ENCODE measurements at places on chromosomes 3 and 15. TPM values are rescaled to one million over a fixed set of nuclear protein-coding genes. Genes with fewer than 3 reads are reported as not detected.

Gene MAPKAPK3
- polyA plus RNA-seq: 18.3 TPM

Gene RPL15
- polyA plus RNA-seq: 3,412 TPM

Gene CACNA2D3
- polyA plus RNA-seq: 1.8 TPM

Gene HEG1
- 4.9 TPM for polyA plus RNA-seq

DNA sequence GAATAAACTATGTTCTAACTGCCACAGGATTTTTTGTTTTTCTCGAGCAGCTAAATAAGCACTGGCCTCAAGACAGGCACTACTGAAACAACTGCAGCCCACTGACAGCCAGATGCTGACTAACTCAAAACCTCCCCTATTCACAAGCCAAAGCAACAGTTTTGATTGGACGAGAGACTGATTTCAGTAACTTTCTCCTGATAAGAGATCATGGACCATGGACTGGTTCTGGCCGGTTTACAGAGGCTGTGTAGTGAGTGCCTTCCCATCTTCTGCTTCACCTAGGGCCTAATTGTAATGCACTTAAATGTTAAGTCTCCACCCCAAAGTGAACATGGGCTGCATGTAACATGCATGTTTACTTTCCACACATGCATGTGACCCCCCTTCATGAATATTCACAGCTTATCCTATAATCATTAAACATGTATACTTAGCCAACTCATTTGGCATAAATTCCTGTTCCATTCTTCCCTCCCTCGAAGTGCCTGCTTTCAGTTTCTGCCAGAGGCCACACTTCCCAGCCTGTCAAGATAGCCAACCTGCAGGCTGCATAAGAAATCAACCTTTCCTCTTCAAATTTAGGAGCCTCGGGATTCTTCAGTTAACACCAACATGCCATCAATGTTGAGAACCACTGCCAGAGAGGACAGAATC is 108.2 kb downstream of the ULK4 start:
- no peak overlapping the region for H3K4me3 ChIP-seq

DNA sequence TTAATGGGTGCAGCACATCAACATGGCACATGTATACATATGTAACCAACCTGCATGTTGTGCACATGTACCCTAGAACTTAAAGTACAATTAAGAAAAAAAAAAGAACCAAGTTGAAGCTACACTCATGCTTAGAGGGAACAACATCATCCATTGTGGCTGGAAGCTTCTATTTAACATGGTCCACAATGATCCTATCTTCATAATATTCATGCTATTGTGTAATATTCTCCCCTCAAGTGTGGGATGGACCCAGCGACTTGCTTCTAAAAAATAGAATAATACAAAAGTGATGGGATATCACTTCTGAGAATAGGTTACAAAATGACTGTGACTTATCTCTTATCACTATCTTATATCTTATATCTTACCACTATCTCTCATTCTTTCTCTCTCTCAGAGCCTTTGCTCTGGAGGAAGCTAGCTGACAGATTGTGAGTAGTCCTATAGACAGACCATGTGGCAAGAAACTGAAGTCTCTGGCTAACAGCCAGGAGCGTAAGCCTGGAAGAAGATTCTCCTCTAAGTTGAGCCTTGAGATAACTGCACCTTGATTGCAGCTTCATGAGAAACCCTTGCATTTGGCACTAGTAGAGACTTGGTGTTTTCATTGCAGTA is 198.5 kb upstream of the MRPL3 start:
- no peak for DNase-seq
- no peak overlapping the region for H3K4me3 ChIP-seq
- no peaks in the 10 kb centered on the region for H3K4me1 ChIP-seq
- no peaks in the 10 kb centered on the region for H3K27me3 ChIP-seq
- no peaks in the 10 kb centered on the region for H3K36me3 ChIP-seq
- no peak overlapping the region for H3K27ac ChIP-seq

GRCh38 chr15:99976811-99977271 is 243.6 kb upstream of the LYSMD4 start:
- no peak overlapping the region for H3K27ac ChIP-seq
- no peaks in the 10 kb centered on the region for H3K27me3 ChIP-seq
- H3K4me1 ChIP-seq: no peaks in the 10 kb centered on the region

DNA sequence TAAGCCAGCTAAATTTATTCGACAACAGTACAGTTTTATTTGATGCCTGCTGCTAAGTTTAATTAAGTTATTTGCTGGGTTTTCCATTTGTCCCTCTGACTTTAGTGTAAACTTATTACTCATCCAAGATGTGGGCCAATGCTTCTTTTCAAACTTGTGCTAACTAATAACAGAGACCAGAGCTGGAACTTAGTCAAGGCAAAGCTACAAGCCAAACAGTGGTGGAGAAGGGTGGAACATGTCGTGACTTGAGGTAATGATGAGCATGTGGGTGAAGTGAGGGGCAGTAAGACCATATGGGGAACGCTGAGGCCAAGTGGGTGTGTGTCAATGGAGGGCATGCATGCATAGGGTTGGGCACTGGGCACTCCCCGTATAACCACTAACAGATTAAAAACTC is 63.9 kb downstream of the NMD3 start:
- no peaks in the 10 kb centered on the region for H3K4me1 ChIP-seq
- DNase-seq: no peak
- no peak overlapping the region for H3K4me3 ChIP-seq
- no peaks in the 10 kb centered on the region for H3K27me3 ChIP-seq
- H3K36me3 ChIP-seq: no peaks in the 10 kb centered on the region

DNA sequence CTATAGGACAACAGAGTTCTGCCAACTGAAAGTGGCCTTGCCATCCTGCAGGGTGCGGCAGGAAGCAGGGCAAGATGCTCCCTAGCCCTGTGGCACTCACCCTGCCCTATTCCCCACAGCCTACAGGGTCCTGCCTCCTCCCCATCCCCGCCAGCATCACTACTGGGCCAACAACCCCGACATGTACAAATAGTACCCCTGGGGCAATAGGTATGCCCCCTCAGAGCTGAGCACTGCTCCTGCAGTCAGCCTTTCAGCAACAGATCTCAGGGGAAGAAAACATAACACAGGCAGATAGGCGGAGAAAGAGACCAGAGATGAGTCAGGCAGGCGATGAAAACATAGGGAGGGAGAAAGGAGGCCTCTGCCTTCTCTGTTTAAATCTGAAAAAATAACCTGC is 74.7 kb downstream of the XXYLT1 start:
- H3K4me3 ChIP-seq: no peak overlapping the region
- H3K36me3 ChIP-seq: no peaks in the 10 kb centered on the region
- H3K4me1 ChIP-seq: no peaks in the 10 kb centered on the region
- H3K27ac ChIP-seq: no peak overlapping the region
- no peaks in the 10 kb centered on the region for H3K27me3 ChIP-seq

DNA sequence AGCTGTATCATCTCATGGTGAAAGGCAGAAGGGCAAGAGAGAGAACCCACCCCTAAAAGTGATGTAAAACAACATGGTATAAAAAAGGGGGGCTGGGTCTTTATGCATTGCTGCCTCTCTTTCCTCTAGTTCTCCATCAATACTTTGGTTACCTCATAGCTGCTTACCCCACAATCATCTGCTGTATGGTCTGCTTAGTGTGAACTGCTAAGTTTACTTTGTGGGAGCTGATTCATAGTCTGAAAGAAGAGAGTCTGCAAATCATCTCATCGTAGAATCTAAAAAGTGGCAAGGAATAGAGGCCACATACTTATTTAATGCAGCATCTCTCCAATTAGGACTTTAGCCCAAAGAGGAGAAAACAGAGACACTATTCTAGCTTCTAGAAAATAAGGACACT is 546.8 kb downstream of the GBE1 start:
- H3K4me3 ChIP-seq: no peak overlapping the region
- no peaks in the 10 kb centered on the region for H3K4me1 ChIP-seq
- no peak for DNase-seq
- H3K27ac ChIP-seq: no peak overlapping the region

GRCh38 chr3:134516905-134517304 is 31.0 kb downstream of the CEP63 start:
- no peaks in the 10 kb centered on the region for H3K36me3 ChIP-seq
- no peaks in the 10 kb centered on the region for H3K27me3 ChIP-seq
- H3K27ac ChIP-seq: no peak overlapping the region
- no peak overlapping the region for H3K4me3 ChIP-seq

DNA sequence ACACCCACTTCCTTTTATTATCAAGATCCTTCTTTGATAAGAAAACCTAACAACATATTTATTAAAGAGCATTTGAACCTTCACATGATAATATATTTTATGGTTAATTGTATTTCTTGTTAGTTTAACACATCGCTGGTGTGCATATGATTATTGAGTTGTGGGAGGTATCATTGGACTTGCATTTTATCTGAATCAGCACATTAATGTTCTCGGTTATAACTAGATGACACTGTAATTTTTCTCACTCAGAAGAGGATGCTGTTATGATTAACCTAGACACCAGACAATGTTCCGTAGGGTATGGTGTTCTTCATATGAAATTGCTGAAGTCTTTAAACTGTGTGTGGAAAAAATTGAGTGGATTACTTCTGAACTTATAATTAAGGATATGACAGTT is 1188.3 kb upstream of the EPHA6 start:
- DNase-seq: no peak
- H3K4me3 ChIP-seq: no peak overlapping the region
- no peaks in the 10 kb centered on the region for H3K36me3 ChIP-seq
- H3K27me3 ChIP-seq: peaks cover 1% of the 10 kb centered on the region
- H3K4me1 ChIP-seq: no peaks in the 10 kb centered on the region
- H3K27ac ChIP-seq: no peak overlapping the region

DNA sequence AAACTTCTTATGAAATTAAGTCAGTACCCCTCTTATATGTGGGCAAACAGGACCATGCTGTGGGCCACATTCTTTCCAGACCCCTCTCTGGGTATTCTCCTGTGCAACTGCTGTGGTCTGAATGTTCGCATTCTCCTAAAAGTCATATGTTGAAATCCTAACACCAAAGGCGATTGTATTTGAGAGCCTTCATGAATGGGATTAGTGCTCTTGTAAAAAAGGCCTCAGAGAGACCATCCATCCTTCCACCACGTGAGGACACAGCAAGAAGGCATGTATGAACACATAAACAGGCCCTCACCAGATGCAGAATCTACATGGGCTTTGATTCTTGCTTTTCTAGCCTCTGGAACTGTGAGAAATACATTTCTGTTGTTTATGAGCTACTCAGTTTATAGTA is 68.0 kb upstream of the NAALADL2 start:
- H3K27ac ChIP-seq: no peak overlapping the region
- no peak overlapping the region for H3K4me3 ChIP-seq
- H3K4me1 ChIP-seq: peaks cover 2% of the 10 kb centered on the region
- H3K36me3 ChIP-seq: no peaks in the 10 kb centered on the region

DNA sequence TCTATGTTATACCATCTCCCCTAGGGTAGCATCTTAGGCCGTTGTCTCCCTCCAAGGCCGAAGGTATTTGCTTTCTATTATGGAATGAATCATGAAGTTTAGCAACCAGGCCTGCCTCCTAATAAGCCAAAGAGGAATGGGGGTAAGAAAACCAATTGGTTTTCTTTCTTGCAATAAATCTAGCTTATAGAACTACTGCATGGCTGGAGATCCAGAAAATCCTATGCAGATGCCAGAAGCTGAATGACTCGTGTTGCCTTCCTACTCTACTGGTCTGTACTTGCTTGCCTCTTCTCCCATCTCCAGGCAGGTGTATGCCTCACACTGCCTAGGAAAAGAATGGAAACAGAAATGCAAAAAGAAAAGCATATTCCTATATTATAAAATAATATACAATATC is 31.1 kb upstream of the IL16 start:
- no peak overlapping the region for H3K27ac ChIP-seq
- no peak for DNase-seq
- H3K4me3 ChIP-seq: no peak overlapping the region

GRCh38 chr15:79041601-79042168 is 48.9 kb downstream of the RASGRF1 start:
- no peaks in the 10 kb centered on the region for H3K27me3 ChIP-seq
- no peaks in the 10 kb centered on the region for H3K4me1 ChIP-seq
- H3K4me3 ChIP-seq: no peak overlapping the region

- no peak for DNase-seq
- H3K36me3 ChIP-seq: no peaks in the 10 kb centered on the region
- H3K27me3 ChIP-seq: no peaks in the 10 kb centered on the region
- H3K4me1 ChIP-seq: no peaks in the 10 kb centered on the region
- H3K4me3 ChIP-seq: no peak overlapping the region
- no peak overlapping the region for H3K27ac ChIP-seq
Observed at GRCh38 chr3:53941950-53942349, 50.3 kb upstream of the SELENOK start.

Data from aorta (tissue), 5 donors.